ENCODE measurements at places on chromosomes 6 and 20.

DNA sequence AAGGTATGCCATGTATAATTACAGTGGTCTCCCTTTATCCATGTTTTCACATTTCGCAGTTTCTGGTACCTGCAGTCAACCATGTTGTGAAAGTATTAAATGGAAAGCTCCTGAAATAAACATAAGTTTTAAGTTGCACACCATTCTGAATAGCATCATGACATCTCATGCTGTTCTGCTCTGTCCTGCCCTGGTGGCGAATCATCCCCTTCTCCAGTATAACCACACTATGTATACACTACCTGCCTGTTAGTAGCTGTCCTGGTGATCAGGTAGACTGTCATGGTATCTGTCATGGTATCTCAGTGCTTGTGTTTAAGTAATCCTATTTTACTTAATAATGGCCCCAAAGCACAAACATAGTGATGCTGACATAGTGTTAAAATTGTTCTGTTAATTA is 97.1 kb downstream of the ZFAND3 start:
- DNase-seq, result no peak

- DNase-seq, result no peak
Observed at GRCh38 chr20:44706301-44707017, 8.7 kb upstream of the CCN5 start.

DNA sequence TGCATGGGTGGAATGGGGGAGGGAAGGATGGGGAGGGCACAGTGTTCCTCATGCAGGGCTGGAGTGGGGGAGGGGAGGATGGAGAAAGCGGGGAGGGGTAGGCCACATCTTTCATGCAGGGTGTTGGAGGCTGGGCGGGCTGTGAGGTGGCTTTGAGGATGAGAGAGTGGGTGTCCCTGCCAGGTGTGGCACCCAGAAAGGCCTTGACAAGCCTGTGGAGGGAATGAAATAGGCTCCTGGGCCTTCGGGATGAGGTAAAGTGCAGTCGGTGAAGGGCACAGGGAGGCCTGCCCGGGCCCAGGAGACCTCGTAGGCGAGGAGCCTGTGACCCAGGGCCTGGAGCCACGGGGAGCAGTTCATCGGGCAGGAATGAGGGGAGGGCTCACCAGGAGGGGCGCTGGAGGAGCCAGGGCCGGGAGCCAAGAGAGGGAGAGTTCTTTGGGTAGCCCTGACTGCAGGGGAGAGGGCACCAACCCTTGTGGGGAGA is 7.6 kb downstream of the CEBPB start:
- DNase-seq, result no peak

GRCh38 chr6:73666393-73666792 is 12.6 kb upstream of the SLC17A5 start:
- no peak for DNase-seq

DNA sequence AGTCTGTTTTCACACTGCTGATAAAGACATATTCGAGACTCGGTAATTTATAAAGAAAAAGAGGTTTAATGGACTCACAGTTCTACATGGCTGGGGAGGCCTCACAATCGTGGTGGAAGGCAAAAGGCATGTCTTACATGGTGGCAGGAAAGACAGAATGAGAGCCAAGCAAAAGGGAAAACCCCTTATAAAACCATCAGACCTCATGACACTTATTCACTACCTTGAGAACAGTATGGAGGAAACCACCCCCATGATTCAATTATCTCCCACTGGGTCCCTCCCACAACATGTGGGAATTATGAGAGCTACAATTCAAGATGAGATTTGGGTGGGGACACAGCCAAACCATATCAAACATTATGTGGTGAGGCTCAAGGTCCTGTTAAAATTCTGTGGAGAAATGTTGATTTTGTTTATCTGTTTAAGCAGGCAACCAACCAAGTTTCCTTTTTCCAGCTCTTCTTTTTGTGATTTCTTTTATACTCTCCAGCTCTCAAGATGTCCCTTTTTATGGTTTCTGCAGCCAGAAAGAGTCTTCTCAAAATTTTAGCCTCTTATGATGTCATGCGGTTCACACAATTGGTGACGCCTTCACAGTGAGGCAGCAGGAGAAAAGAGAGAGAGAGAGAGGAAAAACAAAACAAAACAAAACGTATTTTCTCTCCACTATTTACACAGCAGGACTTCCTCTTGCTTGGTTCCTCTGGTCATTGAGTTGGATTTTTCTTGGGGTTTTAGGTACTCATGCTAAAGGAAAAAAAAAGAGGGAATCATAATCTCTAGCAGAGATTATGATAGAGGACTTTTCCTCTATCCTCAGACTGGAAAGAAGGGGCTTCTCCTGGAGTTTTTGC is 18.0 kb downstream of the AIG1 start:
- DNase-seq, result no peak

DNA sequence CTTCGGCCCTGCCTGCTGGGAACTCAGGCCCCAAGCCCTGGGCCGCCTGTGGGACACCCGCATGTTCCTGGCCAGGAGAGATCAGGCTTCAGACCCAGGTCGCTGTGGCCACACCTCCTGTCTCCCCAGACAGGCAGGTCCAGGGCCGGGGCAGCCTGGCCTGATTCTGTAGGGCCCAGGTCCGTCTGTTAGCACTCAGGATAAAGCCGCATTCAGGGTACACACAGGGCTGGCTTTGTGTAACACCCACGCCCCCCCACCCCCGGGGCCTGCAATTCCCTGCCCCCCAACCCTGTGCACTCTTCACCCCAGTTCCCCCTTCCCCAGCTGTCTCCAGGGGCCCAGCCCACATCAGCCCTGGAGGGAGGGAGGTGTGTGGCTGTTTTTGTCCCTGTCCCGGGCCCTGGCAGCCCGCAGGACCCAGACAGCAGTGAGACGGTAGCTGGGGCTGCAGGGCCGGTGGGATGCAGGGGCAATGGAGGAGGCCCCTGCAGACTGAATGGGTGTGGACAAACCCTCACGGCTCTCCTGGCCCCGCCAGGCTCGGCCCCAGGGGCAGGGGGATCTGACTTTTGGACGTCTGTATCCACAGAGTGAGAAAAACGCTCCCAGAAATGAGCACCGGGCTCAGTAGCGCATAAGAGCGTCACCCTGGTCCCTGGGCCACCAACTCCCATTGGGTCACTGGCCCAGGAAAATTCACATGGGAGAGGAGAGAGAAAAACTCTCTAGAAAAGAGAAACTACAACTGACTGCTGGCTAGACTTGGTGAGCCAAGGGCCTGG is 42.4 kb upstream of the ZBP1 start:
- peak; percentile 13 for DNase-seq

- DNase-seq, result no peak
Observed at GRCh38 chr6:42569102-42570028, 5.5 kb downstream of the UBR2 start.

- no peak for DNase-seq
Observed at GRCh38 chr20:1906361-1907051, 11.3 kb downstream of the SIRPA start.

DNA sequence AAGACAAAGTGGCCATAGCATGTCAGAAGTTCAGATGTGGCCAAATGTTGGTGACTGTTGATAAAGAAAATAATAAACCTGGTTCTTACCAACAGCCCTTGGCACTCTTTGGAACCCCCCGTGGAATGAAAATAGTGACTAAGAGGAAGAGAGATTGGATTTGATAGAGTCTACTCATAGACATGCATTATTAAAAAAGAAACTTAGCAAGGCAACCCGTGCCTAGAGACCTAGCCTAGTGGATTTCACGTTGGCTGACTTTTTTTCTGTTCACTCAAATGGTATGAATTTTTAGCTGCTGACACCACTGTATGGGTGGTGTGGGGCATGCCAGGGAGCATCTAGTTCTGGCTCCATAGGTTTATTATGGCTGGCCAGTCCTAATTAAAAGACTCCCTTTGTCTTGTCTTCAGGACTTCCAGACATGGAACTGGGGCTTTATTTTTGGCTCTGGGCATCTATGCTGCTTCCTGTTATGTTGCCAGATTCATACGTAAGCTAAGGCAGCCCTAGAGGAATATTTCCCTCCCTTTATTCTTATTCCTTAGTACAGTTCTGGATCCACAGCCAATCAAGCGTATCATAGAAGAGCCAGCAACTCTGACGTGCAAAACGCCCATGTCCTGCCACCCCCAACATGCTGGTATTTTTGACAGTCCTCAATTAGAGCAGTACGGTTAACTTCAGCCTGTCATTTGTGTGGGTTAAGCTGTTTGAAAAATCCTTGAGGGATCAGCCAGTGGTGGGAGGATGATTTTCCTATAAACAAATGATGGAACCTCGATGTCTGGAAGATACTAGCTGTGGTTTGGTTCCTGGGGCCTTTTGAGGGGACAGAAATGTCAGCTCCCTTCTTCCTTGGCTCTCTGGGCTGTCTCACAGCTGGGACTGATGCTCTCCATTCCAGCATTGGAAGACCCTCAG is 127.5 kb downstream of the ISM1 start:
- no peak for DNase-seq

Measured in 8988T (cell line).